Activated T-cell treated with anti-CD3 and anti-CD28 coated beads for 48 hours (primary cell): ENCODE measurements at places on chromosomes 16 and 17.

GRCh38 chr17:75695141-75695829, 26.0 kb upstream of the ITGB4 start:
- DNase-seq: no peak

GRCh38 chr17:11293480-11293879, 52.5 kb downstream of the SHISA6 start:
- no peak for DNase-seq

GRCh38 chr16:83588070-83588469, 219.7 kb upstream of the HSBP1 start:
- no peak for DNase-seq

DNA sequence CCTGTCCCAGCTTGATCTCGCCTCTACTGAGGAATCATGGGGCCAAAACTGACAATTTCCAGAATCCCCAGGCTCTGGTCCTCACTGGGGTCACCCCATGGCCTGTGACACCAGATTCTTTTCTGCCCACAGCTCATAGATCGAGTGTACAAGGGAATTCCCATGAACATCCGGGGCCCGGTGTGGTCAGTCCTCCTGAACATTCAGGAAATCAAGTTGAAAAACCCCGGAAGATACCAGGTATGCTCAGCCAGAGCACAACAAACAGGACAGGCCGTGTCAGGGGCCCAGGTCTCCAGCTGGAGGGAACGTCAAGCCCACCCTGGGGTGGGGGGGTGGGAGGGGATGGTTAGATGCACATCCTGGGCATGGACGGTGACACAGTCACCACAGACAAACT, 17.5 kb downstream of the USP6 start:
- no peak for DNase-seq

GRCh38 chr17:57975044-57975443, 13.0 kb downstream of the VEZF1 start:
- no peak for DNase-seq

DNA sequence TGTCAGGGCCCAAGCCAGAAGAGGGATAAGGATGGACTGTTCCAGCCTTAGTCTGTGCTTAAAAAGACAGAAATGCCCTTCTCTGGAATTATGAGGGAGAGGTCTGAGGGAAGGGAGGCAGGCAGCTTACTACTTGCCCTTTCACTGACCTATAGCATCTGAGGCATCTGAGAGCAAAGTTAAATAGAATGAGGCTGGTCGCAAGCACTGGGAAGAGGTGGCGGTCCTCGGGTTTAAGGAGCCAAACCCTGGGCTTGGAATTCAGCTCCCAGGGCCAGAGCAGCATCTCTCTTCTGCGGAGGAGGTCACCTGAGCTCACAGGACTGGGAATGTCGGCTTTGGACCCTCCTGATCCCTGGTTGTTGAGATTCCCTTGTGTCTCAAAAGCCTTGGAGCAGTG, 3.1 kb upstream of the LIMD2 start:
- no peak for DNase-seq

DNA sequence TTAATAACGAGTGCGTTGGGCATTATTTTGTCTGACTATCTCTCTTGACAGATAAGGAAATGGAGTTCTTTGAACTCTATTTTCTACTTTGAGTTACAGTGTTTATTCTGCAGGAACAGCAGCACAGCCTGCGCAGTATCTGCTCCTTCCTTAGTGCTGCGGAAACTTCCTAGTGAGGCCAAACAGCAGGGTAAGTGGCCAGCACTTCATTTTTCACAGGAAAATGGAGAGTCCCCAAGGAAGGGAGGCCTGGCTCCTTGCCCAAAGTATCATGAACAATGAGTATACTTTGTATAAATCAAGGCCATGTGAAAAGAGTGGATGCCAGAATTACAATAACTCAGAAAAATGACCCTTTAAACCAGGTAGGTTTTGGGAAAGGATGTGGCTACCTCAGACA, 140.6 kb downstream of the VPS53 start:
- no peak for DNase-seq

DNA sequence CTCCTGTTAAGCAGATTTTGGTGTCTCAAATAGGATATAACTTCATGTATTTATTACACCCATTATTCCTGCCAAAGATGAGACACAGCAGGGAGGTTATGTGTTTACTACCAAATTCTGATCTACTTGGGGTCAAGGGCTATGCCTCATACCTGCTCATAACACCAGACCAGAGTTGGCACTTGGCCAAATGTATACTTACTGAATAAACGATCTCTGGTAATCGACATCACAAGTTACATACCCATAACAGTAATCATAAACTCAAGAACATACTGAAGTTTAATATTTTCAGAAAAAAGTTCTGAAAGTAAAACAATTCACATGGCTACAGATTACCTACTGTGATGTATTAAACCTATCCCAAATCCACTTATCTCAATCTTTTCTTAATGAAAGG, 2.9 kb downstream of the TMEM170A start:
- no peak for DNase-seq

- no peak for DNase-seq
These were observed 5.2 kb upstream of the HOXB5 start for GRCh38 chr17:48598736-48599135.

DNA sequence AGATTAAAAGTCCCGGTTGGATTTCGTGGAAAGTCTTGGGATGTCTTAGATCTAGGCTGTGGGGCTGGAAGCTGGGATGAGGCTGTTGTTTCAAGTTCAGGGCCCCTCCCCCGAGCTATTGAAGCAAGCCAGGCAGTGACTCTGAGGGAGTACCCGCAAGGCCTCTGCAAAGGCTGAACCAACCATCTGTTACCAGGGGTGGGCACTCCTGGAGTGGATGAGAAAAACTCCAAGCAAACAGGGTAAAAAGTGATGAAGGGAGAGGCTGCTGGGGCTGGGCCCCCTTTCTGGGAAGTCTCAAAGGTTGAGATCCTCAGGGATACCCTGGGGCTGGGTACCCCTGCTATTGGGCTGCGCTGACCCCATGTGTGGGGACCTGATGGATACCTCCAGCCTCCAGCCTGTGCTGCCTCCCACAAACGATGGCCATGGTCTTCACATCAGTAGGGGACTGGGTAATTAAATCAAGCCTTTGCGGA, 82.4 kb upstream of the KIFC3 start:
- DNase-seq: no peak

DNA sequence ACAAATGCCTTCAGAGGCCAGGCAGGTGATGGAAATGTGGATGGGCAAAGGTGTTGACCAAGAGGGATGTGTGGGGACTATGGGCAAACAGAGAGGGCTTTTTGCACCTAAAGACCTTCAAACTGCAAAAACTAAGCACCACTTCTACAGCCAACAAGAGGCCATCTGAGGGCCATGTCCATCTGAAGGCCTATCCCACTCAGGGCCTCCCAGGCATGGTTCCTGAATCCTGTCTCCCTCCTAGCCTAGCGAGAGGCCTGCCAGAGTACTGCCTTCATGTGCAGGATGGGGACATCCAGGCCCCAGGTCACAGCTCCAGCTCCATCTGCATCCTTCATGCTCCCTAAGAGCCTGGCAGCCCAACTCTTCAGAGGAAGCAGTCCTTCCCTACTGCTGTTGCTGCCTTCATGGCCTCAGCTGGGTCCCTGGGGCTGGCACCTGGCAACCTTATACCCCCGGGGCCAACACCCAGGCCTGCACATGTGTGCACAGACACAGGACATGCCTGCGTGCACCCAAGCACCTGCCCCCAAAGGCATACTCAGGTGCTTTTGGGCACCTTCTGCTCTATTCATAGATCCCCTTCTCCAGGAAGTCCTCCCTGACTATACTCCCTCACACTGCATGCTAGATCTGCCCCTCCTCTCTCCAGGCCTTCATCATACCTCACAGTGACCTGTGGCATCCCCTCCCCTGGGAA, 95.2 kb downstream of the C16orf78 start:
- DNase-seq: no peak

DNA sequence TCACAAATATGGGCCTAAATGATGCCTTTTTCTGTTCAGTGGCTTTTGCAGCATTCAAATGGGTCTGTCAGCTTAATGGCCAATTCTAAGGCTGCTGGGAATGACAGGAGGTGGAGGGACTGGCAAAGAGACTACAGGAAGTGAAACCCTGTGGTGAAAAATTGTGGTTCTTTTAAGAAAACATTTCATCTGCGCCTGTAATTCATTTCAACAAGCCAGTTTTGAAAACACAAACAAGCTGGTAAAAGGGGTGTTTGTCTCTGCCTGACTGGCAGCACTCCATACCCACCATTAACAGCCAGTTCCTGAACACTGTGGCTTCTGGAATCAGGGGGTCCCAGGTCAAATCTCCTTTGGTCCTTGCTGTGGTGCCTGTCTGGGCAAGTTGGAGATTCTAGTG, 3.6 kb upstream of the KDM8 start:
- no peak for DNase-seq

DNA sequence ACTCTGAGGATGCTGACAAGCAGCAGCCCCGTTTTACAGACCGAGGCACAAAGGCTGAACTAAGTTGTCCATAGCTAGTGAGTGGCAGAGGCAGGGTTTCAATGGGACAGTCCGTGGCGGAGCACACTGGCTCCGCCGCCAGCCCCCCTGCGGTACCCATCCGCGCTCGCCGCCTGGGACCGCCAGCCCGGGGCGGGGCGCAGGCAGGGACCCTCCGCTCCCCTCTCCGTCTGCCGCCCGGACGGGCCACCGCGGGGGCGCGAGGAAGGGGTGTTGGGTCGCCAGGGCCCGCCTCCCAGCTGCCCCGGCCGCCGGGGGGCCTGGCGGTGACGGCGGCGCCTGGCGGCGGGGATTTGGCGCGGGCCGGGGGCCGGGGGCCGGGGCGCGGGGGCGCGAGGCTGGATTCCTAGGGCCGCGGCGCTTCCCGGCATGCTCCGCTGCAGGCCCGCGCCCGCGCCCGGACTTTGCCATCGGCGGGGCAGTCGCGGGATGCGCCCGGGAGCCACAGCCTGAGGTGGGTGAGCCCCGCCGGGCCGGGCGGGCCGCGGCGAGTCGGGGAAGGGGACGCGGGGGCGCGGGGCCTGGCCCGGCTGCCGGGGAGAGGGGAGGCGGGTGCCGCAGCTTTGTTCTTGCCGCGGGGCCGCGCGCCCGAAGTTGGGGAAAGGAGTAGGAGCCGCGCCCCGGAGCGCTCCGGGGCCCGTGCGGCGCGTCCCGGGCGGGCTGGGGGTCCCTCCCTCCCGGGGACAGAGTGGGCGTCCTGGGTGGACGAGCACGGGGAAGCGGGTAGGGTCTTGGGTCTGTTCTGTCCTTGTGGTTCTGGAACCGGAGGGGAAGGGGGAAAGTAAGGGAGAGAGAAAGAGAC, at the start of gene TMEM98:
Gene TMEM98, plus strand, starts transcription at position 430 of the 862 bp plus-strand sequence. CDS start 3,376 bp downstream, outside the sequence.
- no peak for DNase-seq

DNA sequence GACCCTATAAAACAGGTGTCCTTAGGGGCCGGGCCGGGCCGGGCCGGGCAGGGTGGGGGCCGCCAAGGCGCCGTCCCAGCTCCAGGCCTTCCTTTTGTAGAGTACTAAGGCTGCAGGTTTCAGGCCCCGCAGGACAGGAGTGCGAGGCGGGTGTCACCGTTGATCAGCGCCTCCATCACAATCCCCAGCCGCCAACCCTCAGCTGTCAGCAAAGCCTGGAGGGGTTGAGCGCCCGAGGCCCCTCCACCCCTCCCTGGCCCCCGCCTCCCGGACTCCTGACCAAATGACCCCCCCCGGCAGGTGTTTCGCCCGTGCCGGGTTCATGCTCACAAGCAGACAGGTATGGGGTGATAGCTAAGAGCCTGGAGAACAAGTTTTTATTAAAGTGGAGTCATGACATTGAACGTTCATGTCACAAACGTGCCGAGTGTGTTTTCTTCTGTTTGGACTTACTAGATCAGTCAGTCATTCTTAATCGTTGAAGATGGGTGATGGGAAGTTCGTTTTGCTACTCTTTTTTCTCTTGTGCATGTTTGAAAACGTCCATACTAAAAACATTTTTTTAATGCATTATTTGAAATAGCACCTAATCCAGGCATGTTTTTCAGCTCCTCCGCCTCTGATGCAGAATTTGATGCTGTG, 534 bp downstream of the ARL2BP start:
- no peak for DNase-seq

DNA sequence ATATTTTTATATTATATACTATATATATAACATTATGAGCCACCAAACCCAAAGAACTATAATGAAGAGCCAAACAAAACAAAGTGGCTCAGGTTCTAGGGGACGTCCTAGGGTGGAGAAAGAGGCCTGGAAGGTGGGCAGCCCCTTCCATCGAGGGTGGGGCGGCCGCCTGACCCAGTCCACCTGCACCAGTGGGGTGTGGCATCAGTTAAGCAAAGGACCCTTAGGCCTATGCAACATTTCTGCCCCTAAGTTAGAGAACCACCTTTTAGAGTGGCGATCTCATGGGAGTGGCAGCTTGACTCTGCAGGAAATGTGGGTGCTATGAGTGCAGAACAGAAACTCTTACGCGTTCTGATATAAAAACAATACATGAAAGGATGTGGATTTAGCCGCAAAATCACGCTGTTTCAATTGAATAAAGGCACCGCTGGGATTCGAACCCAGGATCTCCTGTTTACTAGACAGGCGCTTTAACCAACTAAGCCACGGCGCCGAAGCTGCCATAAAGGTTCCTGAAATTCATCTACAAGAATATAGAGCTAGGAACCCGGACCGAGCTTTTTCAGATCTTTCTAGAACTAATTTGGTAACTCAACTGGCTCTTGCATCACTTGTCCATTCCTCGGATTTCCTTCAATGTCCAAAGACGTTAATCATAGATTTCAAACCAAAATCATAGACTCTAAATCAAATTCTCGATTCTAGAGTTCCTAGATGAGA, 15.6 kb upstream of the AURKB start:
- DNase-seq: peak; percentile 75

GRCh38 chr17:76957678-76958464, 89.7 kb downstream of the MGAT5B start:
- no peak for DNase-seq

DNA sequence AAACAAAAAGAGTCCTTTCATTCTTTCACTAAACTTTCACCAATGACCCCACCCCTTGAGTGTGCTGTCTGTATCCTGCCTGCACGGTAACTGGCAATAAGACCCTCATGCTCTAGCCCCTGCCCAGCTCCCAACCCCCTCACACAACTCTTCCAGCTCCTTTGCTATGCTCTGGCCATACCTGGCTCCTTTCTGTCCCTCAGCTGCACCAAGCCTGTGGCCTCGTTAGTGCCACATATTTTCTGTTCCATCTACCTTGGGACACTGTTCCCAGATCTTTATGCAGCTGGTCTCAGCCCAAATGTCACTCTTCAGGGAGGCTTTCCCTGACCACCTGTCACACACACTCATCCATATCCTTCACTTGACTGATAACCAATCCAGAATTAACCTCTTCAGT, 47.3 kb downstream of the C16orf82 start:
- no peak for DNase-seq
